Peyer's patch (tissue), 4 donors: ENCODE measurements at places on chromosomes 7 and 10. TPM values are rescaled to one million over a fixed set of nuclear protein-coding genes. Genes with fewer than 3 reads are reported as not detected.

DNA sequence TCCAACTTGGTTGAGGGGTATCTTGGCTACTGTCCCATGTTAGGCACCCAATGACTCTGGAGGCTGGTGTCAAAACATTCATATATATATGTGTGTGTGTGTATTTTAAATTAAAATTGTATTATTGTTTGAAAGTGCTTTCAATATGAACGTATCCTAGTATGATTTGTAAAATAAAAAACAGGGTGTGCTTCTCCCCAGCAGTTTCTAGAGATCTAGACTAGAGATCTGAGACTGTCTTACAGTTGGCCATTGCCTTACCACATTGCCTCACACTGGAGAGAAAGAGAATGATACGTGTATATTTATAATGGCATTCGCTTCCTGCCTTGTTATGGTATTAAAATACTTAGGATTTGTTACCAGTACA lies 1.2 kb downstream of the BAG3 start:
- no peaks in the 10 kb centered on the region for H3K27me3 ChIP-seq
- peak overlapping the region; percentile 96 for H3K27ac ChIP-seq
- H3K4me1 ChIP-seq = peaks cover 4% of the 10 kb centered on the region
- no peak for DNase-seq
- peak overlapping the region; percentile 84 for H3K4me3 ChIP-seq

Gene TCAF2
- 5.8 TPM for total RNA-seq

DNA sequence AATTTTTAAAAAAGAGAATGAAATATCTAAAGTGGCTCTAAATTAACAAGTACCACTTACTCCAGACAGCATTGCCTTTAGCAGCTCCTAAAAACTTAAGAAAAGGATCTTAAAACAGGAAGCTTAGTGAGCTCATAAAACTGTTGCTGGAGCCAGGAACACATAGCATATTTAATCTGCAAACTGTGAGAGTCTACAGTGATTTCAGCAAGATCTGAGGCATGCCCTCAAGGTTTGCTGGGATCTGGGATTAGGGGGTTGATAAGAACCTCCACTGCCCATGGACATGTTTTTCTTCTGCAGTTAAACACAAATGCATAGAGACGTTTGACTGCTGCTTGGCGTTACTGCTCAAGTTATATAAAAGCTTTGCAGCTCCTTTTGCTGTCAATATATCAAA lies 3.8 kb downstream of the GLI3 start:
- no peaks in the 10 kb centered on the region for H3K36me3 ChIP-seq
- H3K4me3 ChIP-seq = no peak overlapping the region
- H3K27me3 ChIP-seq = peaks cover 5% of the 10 kb centered on the region
- H3K4me1 ChIP-seq = no peaks in the 10 kb centered on the region

- H3K27ac ChIP-seq = no peak overlapping the region
- DNase-seq = no peak
- H3K36me3 ChIP-seq = no peaks in the 10 kb centered on the region
- peaks cover 12% of the 10 kb centered on the region for H3K4me1 ChIP-seq
- no peak overlapping the region for H3K4me3 ChIP-seq
Measured at GRCh38 chr10:43078986-43079273, 2.1 kb downstream of the RET start.

DNA sequence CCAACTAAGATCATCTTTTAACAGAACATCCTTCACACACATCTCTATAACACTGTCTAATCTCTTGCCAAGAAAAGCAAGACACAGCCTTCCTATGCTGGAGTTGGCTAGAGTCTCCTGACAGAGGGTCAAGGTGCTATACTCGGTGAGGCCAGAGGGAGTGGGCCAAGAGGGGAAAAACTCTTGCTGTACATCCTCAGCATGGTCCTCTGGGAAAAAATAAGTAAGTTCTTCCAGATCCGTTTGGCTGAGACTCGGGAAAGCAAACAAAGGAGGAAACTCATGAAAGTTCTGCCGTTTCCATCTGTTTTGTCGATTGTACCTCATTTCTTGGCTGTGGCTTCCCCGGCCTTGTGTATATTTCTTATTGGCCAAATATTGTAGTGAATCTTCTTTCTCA lies 33.9 kb downstream of the VWDE start:
- DNase-seq = no peak
- no peaks in the 10 kb centered on the region for H3K27me3 ChIP-seq
- H3K27ac ChIP-seq = no peak overlapping the region
- H3K4me3 ChIP-seq = no peak overlapping the region

- H3K27ac ChIP-seq = peak overlapping the region; percentile 54
- DNase-seq = no peak
- no peak overlapping the region for H3K4me3 ChIP-seq
- H3K27me3 ChIP-seq = no peaks in the 10 kb centered on the region
- H3K36me3 ChIP-seq = no peaks in the 10 kb centered on the region
- no peaks in the 10 kb centered on the region for H3K4me1 ChIP-seq
Measured at GRCh38 chr10:119737039-119737663, 11.3 kb downstream of the INPP5F start.

DNA sequence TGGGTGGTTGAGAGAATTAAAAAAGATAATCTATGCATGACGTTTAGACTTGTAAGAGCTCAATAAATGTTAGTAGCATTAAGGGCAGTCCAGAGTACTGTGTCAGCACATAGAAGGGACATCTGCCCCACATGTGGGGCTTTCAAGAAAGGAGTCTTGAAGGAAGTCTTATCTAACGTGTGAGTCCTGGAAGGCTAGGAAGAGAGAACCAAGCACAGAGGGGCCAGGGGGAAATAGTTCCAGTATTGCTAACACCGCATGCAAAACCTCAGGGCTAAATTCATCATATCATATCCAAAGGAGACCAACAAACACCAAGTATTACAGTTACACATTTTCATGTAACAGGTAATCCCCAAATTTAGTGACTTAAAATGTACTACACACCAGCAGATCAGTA lies 122.7 kb downstream of the AOAH start:
- H3K27ac ChIP-seq = no peak overlapping the region
- DNase-seq = no peak
- H3K4me1 ChIP-seq = no peaks in the 10 kb centered on the region
- no peaks in the 10 kb centered on the region for H3K36me3 ChIP-seq
- no peaks in the 10 kb centered on the region for H3K27me3 ChIP-seq
